ENCODE measurements at places on chromosomes 2 and 18. TPM values are rescaled to one million over a fixed set of nuclear protein-coding genes. Genes with fewer than 3 reads are reported as not detected.

DNA sequence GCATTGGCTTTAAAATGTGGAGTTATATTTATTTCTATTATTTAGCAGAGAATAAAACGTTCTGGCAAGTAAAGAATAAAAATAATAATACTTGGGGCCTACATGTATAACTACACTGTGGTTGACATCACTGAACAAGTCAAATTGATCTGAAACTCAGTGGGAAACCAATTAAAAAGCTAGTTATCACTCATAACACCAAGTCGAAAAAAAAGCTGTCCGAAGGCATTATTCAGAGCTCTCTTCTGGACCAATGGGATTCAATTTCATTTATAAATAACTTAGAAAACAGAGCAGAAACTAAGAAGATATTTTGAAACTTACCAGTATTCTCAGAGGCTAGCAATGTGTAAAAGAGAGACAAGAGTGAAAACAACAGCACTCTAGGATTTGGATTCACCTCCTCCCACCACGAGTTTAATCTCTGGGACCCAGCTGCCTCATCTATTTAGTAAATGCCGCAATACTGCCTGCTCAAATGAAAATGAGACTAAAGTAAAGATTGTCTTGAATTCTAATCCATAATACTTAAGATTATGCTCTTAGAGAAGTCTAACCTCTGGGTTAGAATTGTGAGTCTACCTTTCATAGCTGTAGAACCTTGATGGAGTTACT, 128.4 kb downstream of the NBAS start:
- DNase-seq: no peak

GRCh38 chr2:214401580-214401979, 9.3 kb upstream of the VWC2L start:
- DNase-seq: no peak

The NGEF gene
- total RNA-seq: not detected

DNA sequence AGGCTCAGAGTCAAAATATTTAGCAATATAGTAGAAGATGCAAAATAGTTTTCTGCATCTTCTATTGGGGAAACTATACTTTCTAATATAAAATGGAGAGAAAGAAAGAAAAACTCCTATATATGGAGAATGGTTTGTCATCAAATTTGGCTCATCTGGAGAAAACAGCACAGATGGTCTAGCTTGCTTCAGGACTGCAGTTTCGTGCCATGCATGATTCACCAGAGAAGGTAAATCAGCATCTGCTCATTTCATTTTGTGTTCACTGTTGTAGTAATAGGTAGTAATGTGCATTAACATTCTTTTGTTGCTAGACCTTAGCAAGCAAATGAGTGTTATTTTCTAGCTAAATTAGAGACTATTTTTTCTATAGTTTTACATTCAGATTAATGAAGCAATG, 179.0 kb downstream of the ASXL3 start:
- DNase-seq: no peak

The HAAO gene
- total RNA-seq: not detected

DNA sequence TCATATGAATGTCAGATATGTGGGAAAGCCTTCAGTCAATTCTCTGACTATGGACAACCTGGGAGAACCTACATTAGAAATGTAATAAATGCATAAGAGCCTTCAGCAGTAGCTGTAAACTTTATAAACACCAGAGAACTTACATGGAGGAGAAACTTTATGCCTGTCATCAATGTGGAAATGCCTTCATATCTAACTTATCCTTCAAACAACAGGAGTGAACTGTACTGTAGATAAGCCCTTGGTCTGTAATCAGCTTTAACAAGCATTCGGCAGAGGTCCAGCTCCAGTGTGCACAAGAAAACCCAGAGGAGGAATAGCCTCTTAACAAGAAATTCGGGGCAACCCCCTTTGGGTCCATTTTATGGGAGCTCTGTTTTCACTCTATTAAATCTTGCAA, 14.8 kb upstream of the UXS1 start:
- no peak for DNase-seq

The DSG4 gene
- total RNA-seq: not detected

GRCh38 chr18:61666876-61667590, 225.8 kb downstream of the RNF152 start:
- DNase-seq: no peak

The M1AP gene
- 0.21 TPM for total RNA-seq

The ZNF512 gene
- total RNA-seq: 6.2 TPM

The PLGLB1 gene
- total RNA-seq: 1.7 TPM

GRCh38 chr18:12255626-12256026, 1.5 kb downstream of the CIDEA start:
- peak; percentile 10 for DNase-seq

The RTP5 gene
- total RNA-seq: not detected

DNA sequence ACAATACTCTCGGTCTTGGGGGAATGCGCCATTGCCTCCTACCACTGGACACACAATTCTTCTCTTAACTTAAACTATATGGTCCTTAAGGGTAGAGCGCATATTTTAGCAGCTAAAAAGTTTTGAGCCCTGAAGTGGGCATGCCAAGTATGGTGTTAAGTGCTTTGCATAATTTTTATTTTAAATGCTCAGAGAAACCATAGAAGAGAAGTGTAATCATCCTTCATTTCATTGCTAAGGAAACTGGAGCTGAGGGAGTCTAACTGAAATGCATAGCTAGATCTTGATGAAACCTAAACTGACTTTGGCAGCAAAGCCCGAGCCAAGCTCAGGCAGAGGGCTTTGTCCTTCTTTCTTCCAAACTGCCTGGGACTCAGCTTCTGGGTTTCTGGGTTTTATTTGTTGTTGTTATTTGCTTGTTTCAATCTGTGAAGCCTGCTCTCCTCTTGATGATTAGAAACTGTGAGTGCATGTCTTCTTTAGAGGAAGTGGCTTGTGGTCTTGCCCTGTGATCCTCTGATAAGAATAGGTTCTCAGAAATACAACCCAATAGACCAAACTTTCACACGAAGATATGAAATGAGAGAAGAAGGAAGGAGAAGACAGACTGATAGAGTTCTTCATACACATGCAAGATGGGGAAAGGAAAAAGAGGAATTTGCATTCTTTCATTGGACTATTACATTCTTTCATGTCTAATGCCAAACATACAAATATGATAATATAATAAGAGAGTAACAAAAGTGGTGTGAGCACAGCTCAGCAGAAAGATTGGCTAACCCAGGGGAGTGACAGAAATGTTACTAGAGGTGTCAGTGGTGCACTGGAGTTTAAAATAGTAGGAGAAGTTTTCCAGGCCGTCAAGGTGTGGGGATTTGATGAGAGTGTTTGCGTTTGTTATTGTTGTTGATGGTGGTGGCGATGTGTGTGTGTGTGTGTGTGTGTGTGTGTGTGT, 7.5 kb upstream of the RNF144A start:
- DNase-seq: peak; percentile 93

- no peak for DNase-seq
These were observed 17.0 kb upstream of the UGT1A8 start for GRCh38 chr2:233600386-233600785.

GRCh38 chr2:103292573-103292972, 530.7 kb downstream of the TMEM182 start:
- no peak for DNase-seq

DNA sequence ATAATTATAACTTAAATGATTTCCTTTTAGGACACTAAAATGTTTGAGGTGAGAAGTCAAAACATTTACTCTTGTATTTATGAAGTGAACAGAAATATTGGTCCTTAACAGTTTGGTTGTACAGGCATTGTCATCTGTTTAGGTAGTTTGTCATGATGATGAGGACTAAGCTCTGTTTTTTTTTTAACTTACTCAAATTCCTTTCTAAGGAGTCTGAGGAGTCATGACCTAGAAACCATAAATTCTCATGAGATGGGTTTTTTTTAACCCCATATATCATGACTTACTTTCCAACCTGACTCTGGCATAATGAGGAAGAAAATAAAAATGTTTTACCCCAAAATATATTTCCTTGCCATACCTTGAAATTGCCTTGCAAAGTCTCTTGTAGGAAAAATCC, 1176.2 kb downstream of the SUCLG1 start:
- DNase-seq: no peak

- DNase-seq: no peak
These were observed 28.6 kb downstream of the HS1BP3 start for GRCh38 chr2:20622296-20622686.

DNA sequence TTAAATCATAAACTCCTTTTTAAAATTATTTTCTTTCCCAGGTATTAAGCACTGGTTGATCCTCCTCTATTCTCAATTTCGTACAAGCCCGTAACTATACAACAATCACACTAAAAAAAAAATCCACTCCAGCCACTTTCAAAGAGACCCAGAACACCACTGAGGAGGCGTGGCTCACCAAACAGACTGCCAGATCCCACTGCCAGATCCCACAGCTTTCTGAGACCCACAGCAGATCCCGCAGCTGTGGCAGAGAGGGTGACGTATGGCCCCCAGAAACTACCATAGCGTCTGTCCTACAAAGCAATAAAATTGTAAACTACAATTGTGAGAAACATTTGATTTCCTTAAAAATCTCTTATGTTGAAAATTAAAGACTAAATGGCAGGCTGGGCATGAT, 230.7 kb upstream of the PXDN start:
- DNase-seq: no peak

The VAMP8 gene
- 51.9 TPM for total RNA-seq

GRCh38 chr18:60996326-60996725, 336.9 kb upstream of the CDH20 start:
- DNase-seq: no peak

- DNase-seq: peak; percentile 56
These were observed 68.3 kb upstream of the SESTD1 start for GRCh38 chr2:179332903-179333302.

- no peak for DNase-seq
These were observed 902 bp downstream of the MCFD2 start for GRCh38 chr2:46914578-46915230.

The MTIF2 gene
- total RNA-seq: 108 TPM

DNA sequence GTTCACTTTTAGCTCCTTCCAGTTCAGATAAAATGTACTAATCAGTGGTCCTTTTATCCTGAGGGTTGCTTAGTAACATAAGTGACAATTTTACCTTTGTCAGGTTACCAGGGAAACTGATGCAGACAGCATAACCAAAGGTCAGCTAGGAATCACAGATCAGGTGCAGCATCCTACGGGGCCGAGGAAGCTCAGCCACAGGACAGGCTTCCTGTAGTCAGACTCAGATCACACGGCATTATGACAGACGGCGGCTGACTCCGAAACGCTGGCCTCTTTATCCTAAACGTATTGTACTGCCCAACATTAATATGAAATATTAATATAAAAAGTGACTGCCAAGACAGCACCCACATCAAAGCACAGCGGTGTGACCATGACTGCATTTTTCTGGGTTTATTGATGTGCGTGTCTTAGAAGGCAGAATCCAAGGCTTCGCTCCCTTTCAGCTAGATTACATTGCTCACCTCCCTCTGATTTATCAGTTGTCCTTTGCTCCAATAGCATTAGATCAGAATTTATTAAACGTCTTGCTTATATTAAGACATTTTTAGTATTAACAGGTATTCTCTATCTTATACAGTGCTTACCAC, 444.5 kb downstream of the CMPK2 start:
- DNase-seq: no peak

GRCh38 chr2:166637051-166637450, 143.0 kb upstream of the SCN7A start:
- DNase-seq: peak; percentile 7

The DYNC2LI1 gene
- 75.9 TPM for total RNA-seq

DNA sequence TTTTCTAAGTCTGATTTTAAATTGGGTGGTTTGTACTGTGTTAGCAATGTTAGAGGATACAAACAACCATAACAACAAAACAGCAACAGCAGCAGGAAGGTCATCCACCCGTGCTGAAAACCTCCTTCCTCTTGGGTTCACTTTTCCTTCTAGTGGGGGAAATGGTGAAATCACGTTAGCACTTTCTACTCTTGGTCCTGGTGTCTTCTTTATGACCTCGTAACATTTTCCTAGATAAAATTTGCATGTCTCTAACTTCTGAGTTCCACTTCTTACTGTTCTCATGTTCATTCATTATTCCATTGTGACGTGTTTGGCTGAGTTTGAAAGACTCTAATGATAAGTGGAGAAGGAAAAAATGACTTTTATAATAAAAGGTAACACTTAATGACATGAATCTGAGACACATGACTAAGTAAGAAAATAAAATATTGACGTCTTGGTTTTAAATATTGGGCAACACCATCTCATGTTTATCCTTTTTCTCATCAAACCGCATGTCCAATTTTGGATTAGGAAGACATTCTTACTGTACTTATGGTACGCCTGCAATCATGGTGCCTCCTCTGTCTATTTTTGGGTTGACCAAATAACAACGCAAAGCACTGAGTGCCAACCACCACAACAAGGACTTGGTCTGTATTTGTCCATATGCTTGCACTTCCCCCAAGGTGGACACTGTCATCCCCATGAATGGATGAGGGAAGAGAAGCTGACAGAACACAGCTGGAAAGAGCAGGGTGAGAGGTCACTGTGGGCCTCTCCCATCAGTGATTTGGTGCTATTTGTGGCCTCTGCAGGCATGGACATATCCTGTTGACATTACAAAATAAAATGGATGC, 25.7 kb upstream of the IL1R1 start:
- DNase-seq: no peak
